NCI-H345 (cell line): ENCODE measurements at places on chromosomes 1 and 21.

- DNase-seq, result no peak
Observed at GRCh38 chr21:37670883-37671282, 245.4 kb downstream of the KCNJ6 start.

DNA sequence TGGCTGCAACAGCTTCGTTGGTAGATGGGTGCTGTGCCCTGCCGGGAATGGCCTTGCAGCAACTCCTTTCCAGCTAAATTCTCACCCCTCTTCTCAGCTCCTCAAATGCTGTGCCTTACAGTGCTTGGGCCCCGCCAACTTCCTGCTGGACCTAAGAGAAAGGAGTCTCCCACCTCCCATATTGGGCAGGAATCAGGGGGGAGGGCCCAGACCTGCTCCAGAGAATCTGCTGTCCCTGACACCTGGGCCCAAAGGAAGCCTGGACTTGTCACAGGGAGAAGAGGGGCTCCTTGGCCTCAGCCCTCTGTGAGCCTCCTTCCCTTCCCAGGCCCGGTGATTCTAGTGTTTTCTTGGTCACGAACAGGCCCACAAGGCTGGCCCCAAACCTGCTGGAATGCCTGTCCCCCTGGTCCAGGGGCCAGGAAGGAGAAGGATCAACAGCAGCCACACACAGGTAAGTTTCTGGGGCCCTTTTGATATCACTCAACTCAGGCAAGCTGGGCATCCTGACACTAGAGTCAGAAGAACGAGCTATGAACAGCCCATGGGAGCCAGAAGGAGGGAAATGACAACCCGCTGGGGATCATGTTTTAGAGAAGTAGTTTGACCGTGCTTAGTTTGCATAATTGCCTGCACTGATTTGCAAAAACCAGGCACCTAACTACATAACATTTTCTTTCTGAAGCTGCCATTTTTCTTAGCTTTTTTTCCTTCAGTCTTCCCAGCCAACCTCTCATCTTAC lies 86.2 kb downstream of the CD247 start:
- DNase-seq, result no peak

DNA sequence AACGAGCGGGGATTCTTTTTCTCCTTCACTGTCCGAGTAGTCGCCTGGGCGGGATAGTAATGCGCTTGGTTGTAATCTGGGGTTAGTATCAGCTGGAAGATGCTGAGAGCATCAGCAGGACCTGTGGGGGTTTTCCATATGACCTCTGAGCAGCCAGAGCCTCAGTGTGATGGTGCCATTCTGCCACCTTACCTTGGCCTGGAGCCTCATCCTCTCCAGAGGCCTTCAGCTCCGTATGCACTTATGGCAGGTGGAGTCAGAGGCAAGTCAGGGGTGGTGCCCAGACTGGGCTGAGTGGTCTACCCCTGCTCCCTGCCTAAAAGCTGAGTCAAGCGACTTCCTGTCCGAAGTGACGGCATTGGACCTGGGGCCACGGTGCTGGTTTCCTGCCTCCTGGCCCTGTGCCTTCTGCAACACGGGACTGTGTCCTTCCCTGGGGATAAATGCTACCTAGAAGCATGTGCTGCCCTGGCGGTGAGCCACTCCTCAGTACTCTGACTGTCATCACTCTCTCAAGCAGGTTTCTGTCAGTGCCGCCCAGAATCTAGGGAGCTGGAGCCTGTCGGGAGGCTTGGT lies 24.7 kb downstream of the TENT5C start:
- DNase-seq, result no peak

DNA sequence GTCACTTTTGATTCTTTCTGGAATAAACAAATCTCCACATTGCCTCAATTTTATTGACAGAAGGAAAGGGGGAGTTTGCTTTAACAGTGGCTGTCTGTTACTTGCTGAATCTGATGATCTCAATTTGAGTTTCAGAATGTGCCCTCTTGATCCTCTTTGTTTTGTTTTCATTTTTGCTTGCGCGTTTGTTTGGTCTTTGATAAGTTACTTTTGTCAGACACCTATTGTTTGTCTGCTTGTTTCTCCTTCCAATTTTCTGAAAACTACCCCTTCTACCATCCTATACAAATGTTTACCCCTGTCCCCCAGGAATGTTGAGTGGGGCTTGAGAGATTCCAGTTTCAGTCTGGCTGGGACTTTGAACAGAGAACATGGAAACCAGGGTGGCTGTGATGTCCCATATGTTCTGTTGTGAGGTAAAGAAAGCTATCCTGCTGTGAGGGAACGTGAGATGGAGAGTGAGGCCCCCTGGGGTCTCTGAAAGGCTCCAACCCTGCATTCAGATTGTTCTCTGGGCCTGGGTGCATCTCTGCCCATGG lies 11.8 kb upstream of the XCL2 start:
- no peak for DNase-seq

- no peak for DNase-seq
Observed at GRCh38 chr21:42692688-42693087, 39.3 kb downstream of the PDE9A start.

DNA sequence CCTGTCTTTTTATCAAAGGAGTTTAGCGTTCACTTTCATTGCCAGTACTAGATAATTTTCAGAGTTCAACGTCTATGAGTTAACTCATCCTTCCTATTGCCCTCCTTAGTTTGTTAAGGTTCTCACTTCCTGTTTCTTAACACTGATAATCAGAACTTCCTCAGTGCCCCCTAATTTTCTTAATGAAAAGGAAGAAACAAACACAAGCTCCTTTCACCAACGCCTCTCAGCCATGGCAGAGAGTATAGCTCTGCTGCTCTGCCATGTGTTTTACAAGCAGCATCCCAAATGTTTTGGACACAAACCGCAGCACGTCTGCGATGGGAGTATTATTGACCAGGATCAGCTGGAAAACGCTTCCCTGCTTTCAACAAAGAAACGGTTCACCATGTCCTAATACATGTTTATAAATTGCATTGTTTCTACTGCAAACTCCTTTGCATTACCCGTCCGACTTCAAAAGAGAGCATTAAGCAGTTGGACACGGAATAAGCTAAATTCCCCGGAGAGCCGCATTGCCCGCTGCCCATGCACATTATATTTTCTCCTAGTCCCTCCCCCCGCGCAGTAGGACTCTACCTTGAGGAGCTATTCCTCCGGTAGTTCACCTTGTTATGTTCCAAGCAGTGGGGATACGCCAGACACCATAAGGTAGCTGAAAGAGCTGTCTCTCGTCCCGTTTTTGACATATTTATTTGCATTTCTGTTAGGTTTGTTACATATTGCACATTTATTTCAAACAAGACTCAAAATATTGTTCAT lies 561 bp downstream of the OLFM3 start:
- DNase-seq, result peak; percentile 51

DNA sequence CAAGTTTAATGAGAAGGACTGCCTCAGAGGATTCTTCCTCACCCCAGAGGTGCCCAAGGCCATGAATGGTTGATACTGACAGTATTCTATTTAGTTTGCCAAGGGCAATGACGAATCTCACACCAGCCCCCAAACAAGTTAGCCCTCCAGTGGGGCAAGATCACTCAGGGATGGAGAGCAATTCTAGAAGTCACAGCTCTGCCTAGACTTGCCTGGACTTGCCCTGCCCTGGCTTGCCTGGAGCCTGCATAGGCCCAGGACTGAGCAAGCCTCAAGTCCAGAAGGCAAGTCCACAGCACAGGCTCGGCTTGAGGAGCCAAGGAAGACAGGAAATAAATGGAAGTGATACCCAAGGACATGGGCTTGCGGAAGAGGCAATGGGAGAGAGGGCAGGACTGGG lies 39.5 kb upstream of the RGS16 start:
- DNase-seq, result no peak

DNA sequence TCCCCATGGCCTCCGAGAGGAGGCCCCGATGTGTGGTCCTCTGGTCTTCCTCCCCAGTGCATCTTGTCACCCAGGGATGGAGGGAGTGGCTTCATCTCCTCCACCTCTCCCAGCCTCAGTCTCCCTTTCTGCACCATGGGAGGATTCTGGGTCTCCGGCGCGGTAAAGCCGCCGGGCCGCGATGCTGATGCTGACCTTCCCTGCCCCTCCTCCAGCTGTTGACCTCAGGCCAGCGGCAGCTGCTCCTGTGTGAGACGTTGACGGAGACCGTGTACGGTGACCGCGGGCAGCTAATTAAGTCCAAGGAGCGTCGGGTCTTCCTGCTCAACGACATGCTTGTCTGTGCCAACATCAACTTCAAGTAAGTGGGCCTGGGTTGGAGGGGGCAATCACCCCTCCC lies 92.6 kb downstream of the ARHGEF10L start:
- no peak for DNase-seq

GRCh38 chr1:229258031-229258756 lies 12.7 kb upstream of the RAB4A start:
- DNase-seq, result peak; percentile 57

DNA sequence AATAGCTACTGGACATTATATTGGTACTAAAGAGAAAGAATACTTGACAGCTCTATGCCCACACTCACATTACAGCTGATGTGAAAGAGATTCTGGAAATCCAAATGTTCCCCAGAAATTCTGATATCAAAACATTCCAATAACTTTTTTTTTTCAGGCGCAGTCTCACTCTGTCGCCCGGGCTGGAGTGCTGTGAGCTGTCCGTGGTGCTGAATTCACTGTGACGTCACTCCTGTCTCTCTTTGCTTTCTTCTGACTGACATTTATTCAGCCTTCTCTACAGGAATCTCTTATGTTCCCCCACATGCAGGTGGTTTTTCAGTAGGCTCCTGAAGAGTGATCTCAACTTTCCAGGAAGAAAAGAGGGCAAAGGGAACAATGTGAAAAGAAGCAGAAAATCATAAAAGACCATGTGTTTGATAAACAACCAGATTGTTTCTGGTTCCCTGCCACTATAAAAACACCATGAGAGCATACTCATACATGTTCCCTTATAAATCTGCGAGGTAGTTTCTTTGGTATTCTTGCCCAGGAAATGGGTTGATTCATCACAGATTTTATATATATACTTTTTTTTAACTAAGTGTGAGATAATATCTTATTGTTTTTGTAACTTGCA lies 6.2 kb downstream of the S100A7A start:
- DNase-seq, result no peak

- DNase-seq, result no peak
Observed at GRCh38 chr1:160876311-160876710, 8.7 kb downstream of the ITLN1 start.

DNA sequence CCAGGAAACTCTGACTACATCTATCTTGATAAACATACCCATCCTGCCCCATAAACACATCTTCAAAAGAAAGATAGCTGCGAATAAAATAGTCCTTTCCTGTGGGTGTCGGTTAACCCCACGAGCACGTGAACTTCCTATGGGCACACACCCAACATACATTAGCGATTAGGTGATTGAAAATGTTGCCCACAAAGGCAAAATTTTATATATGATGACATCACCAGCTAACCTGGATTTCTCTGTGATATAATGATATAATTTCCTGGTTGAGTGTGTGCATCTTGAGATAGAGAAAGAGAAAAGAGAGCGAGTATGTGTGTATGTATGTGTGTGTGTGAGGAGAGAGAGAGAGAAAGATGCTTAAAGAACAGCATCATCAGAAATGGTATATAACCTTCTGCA lies 296.1 kb downstream of the PTPRC start:
- DNase-seq, result peak; percentile 19

DNA sequence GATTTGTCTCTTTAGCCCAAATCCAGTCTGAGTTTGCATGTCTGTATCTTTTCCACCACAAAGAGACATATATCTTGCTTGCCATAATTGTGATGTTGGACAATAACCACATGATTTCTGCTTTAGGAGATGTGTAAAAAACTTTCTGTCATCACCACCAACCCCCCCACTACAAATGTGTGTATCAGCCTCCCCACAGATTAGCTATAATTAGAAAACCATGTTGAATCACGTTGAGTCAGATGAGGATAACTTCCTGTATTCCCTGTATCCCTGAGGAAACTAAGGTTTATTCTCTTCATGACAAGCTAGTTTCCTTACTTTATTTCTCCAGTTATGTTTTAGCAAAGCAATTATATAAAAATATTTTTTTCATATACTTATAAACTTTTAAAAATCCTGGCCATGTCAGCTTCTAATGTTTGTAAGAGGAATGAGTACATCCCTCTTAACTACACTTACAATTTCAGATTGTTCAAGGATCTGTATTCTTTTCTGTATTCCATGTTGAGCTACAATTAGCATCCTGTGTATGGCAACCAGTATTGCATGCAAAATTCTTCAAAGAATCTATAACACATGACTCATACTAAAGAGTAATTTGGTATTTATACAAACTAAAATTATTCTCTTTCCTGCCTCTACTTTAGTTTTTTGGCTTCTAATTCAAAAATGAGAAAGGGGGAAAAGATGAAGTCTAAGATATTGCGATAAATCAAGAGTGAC lies 143.0 kb downstream of the FMN2 start:
- no peak for DNase-seq

DNA sequence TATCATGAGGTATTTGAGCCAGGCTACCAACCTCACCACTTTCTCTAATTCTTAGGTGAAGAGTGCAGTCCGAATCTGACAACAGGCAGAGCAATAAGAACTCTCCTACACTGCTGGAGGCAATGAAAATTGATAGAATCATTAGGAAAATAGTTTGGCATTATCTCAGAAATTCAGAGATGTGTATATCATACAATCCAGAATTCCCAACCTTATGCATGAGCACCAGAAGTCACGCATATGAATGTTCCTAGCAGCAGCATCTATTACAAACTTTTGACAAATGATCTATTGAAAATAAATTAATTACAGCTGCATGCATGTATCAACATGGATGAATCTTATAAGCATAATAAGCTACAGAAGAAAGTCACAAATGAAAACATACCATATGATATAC lies 176.9 kb upstream of the CAMK1G start:
- DNase-seq, result no peak
